ENCODE measurements at places on chromosomes 1 and 21.

GRCh38 chr1:211347077-211347844 is 20.6 kb downstream of the TRAF5 start:
- DNase-seq, result no peak

- DNase-seq, result no peak
These were observed 86.4 kb upstream of the IGSF21 start for GRCh38 chr1:18021242-18021641.

DNA sequence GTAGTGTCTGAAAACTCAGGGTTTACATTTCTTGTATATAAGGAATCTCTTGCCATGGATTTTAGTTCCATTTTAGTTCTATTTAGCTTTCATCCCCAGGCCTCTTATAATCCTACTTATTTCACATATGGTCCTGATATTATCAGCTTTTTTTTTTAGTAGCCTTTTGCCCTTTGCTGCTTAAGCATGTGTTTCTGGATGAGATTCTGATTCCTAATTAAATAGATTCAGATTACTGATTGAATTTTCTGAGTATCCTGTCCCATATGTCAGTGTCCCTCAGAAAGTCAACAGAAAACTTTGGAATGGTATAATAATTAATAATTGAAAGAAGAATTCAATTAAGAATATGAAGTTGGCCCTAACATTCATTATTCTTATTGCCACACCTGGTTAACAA is 134.7 kb upstream of the HOOK1 start:
- no peak for DNase-seq

DNA sequence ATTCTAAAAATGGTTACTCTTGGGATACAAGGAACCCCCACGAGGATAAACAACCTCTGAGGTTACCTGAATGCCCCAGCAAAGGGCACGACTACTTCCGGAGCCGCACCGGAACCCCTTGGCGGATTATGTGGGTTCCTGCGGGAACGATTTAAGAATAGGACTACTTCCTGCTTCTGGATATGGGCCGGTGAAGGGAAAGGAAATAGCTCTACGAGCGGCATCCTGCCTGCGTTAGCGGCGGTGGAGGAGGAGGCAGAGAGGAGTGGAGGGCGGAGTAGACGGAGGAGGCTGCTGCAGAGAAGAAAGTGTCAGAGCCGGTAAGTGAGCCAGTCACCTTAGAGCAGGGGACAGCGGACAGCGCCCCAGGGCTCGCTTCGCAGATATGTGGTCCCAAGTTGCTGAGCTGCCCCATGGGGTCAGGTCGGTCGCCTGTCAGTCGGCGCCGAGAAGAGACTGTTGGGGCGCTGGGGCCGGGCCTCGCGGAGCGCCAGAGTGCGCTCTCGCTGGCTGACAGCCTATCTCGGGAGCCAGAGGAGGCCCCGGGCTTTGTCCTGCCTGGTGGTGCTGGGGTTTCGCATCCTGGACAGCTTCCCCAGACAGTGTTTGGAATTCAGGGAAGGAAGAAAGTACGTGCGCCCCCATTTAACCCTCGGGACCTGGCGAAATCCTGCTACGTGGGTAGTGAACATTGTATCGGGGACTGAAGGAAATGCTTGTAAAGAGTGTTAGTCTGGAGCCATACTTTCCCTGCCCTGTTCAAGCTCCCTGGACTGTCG is at the start of gene KLHL20:
KLHL20 (plus strand) TSS at position 223 of the 779 bp plus-strand sequence. CDS start 1,063 bp downstream, outside the sequence.
- peak; percentile 88 for DNase-seq

DNA sequence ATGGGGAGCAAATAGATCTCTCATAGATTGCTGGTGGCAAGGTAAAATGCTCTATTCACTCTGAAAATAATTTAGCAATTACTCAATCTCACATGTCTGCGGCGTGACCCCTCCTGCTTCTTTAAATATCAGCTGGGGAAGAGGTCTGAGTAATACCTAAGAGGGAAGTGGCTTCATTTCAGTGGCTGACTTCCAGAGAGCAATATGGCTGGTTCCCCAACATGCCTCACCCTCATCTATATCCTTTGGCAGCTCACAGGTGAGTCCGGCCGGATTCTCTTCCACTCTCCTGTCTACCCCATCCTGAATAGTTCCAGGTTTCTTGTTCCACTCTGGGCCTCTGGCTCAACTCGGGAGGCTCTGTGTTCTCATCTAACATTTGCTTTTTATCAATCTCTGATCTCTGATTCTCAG is at the start of gene SLAMF7:
SLAMF7 (plus strand) TSS at position 150 of the 414 bp plus-strand sequence; CDS start at position 205, 55 bp downstream.
- no peak for DNase-seq

- no peak for DNase-seq
These were observed 14.0 kb downstream of the PKNOX1 start for GRCh38 chr21:42988236-42988965.

GRCh38 chr1:182139496-182139895 is 78.0 kb upstream of the ZNF648 start:
- DNase-seq, result no peak

DNA sequence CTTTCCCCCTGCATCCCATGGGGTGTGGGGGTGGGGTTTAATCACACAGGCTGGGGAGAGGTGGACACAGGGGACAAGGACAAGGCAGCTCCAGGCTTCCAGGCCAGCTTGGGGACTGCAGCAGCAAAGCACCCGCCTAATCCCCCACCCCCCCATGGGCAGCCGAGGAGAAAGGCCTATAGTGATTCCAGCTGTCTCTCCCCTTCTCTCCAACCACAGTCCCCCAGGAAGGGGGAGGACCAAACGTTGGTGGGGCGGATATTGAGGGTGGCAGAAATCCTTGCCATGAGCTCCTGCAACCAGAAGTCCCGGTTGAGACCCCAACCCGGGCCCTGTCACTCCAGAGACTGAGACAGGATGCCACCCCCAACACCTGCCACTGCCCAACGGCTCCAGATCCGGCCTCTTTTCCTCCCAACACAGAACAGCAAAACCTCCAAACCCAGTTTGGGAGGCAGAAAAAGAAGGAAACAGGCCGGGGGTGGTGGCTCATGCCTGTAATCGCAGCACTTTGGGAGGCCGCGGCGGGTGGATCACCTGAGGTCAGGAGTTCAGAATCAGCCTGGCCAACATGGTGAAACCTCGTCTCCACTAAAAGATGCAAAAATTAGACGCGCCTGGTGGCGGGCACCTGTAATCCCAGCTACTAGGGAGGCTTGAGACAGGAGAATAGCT is 1.7 kb downstream of the EPHA2 start:
- DNase-seq, result no peak

DNA sequence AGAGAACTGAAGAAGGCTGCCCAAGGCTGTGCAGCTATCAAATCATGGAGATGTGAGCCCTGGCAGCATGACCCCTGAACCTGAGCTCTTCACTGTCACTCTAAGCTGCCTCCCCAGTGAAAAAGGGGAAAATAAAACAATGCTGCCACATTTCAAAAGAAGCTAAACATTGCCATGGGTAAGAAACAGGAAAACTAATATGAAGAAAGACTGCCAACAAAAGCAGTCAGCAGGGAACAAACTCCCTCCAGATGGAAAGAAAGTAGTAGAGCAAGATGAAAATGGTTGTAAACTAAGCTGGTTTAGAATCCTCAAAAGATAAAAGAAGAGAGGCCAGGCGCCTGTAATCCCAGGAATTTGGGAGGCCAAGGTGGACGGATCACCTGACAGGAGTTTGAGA is 36.2 kb upstream of the CSF1 start:
- DNase-seq, result no peak

GRCh38 chr1:939511-940106 is 15.9 kb downstream of the SAMD11 start:
- no peak for DNase-seq

DNA sequence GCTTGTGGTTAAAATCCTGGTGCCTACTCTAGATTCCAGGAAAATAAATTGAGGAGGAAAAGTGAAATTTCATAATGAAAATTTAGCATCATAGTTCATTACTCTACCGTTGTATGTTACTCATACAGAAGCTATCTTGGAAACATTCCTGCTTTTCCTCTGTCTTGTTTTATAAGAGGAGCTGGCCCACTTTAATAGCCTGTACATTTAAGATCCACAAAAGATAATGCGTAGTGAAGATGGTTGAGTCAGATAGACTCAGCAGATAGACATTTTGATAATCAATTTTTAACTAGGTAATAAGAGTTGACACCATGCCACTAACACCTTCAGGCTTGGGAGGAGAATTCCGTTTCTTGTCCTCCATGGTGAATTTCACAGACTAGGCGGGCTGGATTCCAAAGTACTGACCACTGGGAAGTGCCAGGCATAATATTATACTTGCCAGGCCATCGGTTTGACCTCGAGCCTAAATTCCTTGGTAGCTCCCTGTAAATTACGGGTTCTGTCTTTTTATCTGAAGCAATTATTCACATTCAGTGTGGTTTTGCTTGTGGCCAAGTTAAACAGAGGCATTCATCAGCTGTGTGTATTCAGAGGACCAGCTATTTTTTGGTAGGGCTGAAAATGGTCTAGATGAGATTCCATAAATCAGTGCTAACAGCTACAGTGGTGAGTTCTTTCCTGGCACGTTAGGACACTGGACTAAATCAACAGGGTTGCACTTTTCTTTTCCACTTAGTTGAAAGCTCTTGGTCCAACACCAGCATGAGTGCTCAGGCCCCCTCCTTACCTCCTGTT is 111.9 kb upstream of the KAZN start:
- peak; percentile 59 for DNase-seq

- no peak for DNase-seq
These were observed 502.9 kb downstream of the PTPRU start for GRCh38 chr1:29739176-29739575.

DNA sequence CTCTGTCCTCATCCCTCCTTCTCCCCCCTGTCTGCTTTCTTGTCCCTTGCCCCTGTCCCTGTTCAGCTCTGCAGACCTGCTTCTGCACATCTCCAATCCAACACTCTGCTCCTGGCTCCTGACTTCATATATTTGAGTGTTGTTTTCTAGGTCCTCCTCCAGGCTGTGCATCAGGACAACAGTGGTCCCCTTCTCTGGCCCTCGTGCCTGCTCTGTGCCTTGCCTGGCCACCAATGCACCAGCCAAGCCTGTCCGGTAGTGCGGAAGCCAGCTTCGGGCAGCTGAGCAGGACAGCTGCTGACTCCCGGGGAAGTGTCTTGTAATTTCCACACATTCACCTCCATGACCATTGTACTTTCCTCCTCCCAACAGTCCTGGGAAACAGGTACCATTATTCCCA is 203.4 kb upstream of the RAB4A start:
- DNase-seq, result no peak

DNA sequence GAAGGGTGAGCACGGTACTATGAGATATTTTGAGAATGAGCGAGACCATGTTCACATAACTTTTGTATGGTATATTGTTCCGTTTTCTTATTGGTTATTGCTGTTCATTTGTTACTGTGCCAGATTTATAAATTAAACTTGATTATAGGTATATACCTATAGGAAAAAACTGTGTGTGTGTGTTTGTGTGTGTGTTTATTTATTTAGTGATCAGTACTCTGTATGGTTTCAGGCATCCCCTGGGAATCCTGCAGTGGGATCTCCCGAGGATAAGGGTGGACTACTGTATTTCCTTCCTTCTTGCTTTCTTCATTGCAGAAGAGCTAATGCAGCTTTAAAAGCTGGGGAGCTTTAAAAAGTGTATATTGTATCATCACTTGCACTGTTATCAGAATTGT is 8.0 kb upstream of the ASH1L start:
- no peak for DNase-seq

GRCh38 chr1:179137617-179138255 is 55.9 kb downstream of the TOR3A start:
- no peak for DNase-seq

GRCh38 chr1:60527567-60527966 is 454.0 kb upstream of the C1orf87 start:
- no peak for DNase-seq

DNA sequence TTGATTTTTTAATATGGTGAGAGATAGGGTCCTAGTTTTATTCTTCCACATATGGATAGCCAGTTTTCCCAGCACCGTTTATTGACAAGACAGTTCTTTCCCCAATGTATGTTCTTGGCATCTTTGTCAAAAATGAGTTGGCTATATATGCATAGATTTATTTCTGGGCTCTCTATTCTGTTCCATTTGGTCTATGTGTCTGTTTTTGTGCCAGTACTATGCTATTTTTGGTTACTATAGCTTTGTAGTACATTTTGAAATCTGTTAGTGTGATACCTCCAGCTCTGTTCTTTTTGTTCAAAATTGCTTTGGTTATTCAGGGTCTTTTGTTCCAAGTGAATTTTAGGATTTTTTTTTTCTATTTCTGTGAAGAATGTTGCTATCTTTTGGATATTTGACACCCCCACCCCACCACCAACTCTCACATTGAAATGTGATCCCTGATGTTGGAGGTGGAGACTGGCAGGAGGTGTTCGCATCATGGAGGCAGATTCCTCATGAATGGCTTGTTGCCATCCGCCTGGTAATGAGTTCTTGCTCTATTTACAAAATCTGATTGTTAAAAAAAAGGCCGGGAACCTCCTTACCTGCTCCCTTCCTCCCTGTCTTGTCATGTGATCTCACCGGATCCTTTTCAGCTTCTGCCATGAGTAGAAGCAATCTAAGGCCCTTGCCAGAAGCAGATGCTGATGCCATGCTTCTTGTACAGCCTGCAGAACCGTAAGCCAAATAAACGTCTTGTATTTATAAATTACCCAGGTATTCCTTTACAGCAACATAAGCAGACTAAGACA is 54.8 kb upstream of the KRTAP19-8 start:
- no peak for DNase-seq

DNA sequence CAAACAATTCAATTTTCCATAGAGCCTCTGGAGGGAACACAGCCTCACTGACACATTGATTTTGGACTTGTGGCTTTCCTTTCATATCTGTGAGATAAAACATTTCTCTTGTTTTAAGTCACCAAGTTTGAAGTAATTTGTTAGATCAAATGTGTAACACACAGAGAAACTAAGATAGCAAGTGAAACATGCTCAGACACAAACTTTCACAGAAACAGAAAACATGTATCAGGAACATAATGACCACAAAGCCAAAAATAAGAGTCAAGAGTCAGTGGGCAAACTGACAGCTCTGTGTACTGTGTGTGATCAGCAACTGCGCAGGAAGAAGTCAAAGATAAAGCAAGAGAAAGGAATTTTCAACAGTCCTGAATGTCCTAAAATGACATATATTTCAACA is 1237.5 kb downstream of the AMY1C start:
- no peak for DNase-seq

- no peak for DNase-seq
These were observed 15.8 kb upstream of the MAGOH start for GRCh38 chr1:53254011-53254640.

GRCh38 chr21:33035147-33035546 is 9.4 kb downstream of the OLIG2 start:
- no peak for DNase-seq

GRCh38 chr1:17661546-17662157 is 93.5 kb upstream of the ACTL8 start:
- DNase-seq, result no peak
